ENCODE measurements at places on chromosomes 11 and 22. TPM values are rescaled to one million over a fixed set of nuclear protein-coding genes. Genes with fewer than 3 reads are reported as not detected.

DNA sequence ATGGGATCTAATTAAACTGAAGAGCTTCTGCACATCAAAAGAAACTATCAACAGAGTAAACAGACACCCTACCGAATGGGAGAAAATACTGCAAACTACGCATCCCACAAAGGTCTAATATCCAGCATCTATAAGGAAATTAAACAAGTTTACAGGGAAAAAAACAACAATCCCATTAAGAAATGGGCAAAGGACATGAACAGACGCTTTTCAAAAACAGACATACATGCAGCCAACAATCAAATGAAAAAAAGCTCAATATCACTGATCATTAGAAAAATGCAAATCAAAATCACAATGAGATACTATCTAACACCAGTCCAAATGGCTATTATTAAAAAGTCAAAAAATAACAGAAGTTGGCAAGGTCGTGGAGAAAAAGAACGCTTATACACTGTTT lies 117.5 kb downstream of the FCHSD2 start:
- no peak overlapping the region for H3K27ac ChIP-seq
- no peaks in the 10 kb centered on the region for H3K36me3 ChIP-seq
- no peak for DNase-seq

The GAS2 gene
- total RNA-seq = 1.7 TPM

The BTG4 gene
- total RNA-seq = not detected

DNA sequence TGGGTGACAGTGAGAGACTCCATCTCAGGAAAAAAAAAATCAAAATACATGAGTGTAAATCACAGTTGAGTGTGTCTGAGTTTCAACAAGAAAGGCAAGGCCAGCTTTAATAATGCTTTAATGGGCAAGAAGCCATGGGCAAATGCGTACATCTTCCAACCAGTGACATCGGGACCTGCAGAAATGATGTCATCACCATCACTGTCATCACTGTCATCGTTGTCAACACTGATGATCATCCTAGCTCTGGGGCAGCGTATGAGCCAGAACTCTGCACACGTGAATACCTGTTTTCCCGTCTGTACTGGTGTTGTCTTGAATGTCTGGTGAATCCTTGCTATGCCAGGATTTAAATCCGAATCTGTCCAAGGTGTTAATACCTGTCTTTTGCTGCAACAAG lies 712.5 kb downstream of the BRD1 start:
- peaks cover 5% of the 10 kb centered on the region for H3K4me1 ChIP-seq
- H3K27ac ChIP-seq = no peak overlapping the region

DNA sequence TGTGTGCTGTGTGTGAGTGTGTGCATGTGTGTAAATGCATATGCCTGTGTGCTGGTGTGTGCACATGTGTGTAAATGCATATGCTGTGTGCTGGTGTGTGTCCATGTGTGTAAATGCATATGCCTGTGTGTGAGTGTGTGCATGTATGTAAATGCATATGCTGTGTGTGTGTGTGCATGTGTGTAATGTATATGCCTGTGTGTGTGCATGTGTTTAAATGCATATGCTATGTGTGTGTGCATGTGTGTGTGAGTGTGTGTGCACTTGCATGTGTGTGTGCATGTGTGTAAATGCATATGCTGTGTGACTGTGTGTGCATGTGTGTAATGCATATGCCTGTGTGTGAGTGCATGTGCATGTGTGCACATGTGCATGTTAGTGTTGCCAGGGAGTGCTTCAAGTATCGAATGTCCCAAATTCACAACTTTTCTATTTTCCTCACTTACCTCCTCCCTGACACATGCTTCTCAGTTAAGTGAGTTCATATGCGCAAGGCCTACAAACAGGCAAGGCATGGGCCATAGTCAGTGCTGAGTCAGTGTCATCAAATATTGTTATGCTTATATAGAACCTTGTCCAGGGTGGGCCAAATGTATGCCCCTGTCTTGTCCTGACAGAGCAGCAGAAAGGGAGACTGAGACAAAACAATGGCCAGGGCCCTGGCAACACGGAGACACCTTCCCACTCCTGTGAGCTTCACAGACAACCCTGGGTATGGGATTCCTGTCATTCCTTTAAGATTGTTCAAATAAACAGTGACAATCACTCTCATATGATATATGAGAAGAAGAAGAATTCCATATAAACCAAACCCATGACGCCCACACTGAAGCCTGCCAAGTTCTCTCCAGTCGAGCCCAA lies 38.6 kb downstream of the GGTLC2 start:
- DNase-seq = no peak
- no peak overlapping the region for H3K27ac ChIP-seq
- peaks cover 29% of the 10 kb centered on the region for H3K27me3 ChIP-seq
- H3K36me3 ChIP-seq = no peaks in the 10 kb centered on the region
- H3K4me1 ChIP-seq = no peaks in the 10 kb centered on the region

GRCh38 chr11:94532211-94532610 lies 11.5 kb upstream of the FUT4 start:
- no peaks in the 10 kb centered on the region for H3K27me3 ChIP-seq
- no peak for DNase-seq
- no peaks in the 10 kb centered on the region for H3K4me1 ChIP-seq
- H3K27ac ChIP-seq = no peak overlapping the region
- no peak overlapping the region for H3K4me3 ChIP-seq

DNA sequence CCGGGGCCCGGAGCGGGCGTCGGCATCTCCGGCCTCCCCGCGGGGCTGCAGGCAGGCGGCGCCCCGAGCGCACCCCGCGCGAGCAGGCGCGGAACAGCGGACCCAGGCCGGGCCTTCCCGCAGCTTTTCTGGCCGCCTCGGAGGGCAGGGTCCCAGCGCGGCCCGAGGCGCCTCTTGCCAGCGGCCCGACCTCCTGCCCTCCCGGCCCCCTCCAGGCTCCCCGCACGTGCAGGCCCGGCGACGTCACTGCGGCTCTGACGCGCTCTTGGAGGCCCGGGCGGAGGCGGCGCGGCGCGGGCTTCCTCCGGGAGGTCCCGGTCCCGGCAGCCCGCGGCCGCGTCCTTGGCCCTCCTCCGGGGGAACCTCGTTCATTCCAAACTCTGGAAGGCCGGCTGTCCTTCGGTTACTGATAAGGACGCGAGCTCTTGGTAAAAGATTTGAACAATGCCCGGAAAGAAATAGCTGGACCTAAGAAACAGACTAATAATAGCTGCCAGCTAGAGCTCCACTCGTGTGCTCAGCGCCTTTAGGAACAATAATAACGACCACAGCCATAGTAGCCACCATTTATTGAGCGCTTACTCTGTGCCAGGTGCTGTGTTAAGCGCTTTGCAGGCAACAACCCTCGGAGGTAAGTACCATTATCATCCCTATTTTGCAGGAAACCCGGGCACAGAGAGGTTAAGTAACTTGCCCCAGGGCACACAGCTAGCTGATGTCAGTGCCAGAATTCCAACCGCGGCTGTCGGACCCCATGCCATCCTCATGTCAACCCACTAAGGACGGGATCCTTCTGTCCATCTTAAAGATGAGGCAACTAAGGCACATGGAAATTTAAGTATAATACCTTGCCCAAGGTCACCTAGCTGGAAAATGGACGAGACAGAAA lies 39.1 kb upstream of the CREB3L1 start:
- H3K4me1 ChIP-seq = peaks cover 15% of the 10 kb centered on the region
- peak overlapping the region; percentile 52 for H3K4me3 ChIP-seq

The NCAPD3 gene
- 55.2 TPM for total RNA-seq

- H3K36me3 ChIP-seq = peaks cover 21% of the 10 kb centered on the region
- H3K27me3 ChIP-seq = no peaks in the 10 kb centered on the region
- peaks cover 5% of the 10 kb centered on the region for H3K4me1 ChIP-seq
Observed at GRCh38 chr11:118622376-118623268, 15.2 kb downstream of the PHLDB1 start.

- H3K36me3 ChIP-seq = peaks cover 2% of the 10 kb centered on the region
- no peak overlapping the region for H3K4me3 ChIP-seq
- H3K27ac ChIP-seq = no peak overlapping the region
- no peaks in the 10 kb centered on the region for H3K4me1 ChIP-seq
- DNase-seq = no peak
Observed at GRCh38 chr11:119266517-119267255, 50.2 kb downstream of the MCAM start.

DNA sequence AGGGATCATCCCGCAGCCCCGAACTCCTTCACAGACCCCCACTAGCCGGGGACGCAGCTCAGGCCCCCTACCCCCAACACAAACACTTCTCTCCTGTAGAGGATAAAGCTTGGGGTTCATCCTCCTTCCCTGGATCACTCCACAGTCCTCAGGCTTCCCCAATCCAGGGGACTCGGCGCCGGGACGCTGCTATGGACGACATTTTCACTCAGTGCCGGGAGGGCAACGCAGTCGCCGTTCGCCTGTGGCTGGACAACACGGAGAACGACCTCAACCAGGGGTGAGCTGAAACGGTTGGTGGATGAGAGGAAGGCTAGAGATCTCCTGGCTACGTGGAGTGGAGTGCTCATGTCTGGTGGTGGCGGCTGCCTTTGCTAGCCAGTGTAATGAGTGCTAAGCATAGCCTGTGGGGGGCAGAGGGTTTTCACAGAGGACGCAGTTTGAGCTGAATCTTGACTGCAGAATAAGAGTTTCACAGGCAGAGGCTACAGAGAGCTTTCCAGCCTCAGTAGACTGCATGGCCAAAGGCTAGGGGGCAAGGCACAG lies 580 bp downstream of the ILK start:
- H3K27ac ChIP-seq = peak overlapping the region; percentile 63
- DNase-seq = no peak

The ATG13 gene
- 77.4 TPM for total RNA-seq

The LINC01488 gene
- total RNA-seq = not detected

DNA sequence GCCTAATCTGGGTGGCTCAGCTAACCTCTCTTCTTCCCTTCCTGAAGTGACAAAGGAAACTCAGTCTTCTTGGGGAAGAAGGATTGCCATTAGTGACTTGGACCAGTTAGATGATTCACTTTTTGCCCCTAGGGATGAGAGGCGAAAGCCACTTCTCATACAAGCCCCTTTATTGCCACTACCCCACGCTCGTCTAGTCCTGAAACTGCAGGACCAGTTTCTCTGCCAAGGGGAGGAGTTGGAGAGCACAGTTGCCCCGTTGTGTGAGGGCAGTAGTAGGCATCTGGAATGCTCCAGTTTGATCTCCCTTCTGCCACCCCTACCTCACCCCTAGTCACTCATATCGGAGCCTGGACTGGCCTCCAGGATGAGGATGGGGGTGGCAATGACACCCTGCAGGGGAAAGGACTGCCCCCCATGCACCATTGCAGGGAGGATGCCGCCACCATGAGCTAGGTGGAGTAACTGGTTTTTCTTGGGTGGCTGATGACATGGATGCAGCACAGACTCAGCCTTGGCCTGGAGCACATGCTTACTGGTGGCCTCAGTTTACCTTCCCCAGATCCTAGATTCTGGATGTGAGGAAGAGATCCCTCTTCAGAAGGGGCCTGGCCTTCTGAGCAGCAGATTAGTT lies 14.2 kb upstream of the UVRAG start:
- no peak for DNase-seq
- no peak overlapping the region for H3K4me3 ChIP-seq
- no peak overlapping the region for H3K27ac ChIP-seq
- H3K4me1 ChIP-seq = no peaks in the 10 kb centered on the region
- H3K36me3 ChIP-seq = no peaks in the 10 kb centered on the region

DNA sequence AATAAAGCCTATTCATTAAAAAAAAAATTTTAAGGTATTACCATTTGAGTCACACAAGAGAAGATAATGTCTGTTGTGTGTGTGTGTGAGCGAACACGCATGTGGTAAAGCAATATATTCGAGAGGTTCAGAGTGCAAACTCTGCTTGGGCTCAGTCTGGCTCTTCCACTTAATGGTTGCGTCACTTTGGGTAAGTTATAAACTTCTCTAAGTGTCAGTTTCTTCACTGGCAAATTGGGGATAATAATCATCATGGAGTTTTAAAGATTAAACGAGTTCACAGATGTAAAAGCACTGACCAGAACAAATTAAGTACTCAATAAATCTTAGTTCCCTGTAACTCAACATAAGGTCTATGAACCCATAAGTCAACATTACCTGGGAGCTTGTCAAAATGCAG lies 37.0 kb downstream of the SIK3 start:
- H3K36me3 ChIP-seq = no peaks in the 10 kb centered on the region
- no peaks in the 10 kb centered on the region for H3K4me1 ChIP-seq
- no peak overlapping the region for H3K4me3 ChIP-seq
- DNase-seq = no peak
- no peak overlapping the region for H3K27ac ChIP-seq

DNA sequence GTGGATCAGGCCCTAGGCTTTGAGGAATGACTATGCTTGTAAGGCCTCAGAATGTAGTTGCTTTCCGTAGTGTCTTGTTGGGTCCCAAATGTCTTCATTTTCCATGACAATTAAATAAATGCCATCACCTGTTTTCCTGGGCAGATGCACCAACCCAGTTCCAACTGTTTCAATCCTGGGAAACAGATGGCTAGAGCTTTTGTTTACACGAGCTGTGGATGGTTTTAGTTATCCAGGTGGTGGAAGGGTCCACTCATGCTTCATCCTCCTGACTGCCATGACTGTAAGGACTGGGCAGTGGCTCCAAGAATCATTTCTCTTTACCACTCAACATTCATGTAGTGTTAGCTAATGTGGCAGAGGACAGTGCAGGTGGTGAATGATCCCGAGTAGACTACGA lies 8.6 kb downstream of the RCN1 start:
- peaks cover 68% of the 10 kb centered on the region for H3K36me3 ChIP-seq
- no peak overlapping the region for H3K4me3 ChIP-seq
- no peaks in the 10 kb centered on the region for H3K27me3 ChIP-seq

- no peak overlapping the region for H3K4me3 ChIP-seq
- DNase-seq = no peak
- H3K36me3 ChIP-seq = no peaks in the 10 kb centered on the region
- H3K4me1 ChIP-seq = peaks cover 20% of the 10 kb centered on the region
Observed at GRCh38 chr11:122692444-122692843, 36.9 kb downstream of the UBASH3B start.

DNA sequence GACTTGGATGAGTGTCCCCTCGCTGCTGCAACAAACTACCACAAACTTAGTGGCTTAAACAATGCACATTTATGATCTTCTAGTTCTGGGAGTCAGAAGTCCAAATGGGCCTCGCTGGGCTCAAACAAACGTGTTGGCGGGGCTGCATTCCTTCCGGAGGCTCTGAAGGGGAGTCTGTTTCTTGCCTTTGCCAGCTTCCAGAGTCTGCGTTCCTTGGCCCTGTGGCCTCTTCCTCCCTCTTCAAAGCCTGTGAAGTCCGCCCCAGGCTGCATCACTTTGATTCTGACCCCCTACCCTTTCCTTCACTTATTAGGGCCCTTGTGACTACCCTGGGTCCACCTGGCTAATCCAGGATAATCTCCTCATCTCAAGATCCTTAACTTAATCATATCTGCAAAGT lies 80.3 kb upstream of the NECTIN1 start:
- no peak overlapping the region for H3K4me3 ChIP-seq
- no peaks in the 10 kb centered on the region for H3K4me1 ChIP-seq
- no peaks in the 10 kb centered on the region for H3K27me3 ChIP-seq
- no peak overlapping the region for H3K27ac ChIP-seq

- no peaks in the 10 kb centered on the region for H3K36me3 ChIP-seq
- H3K27me3 ChIP-seq = peaks cover 5% of the 10 kb centered on the region
- no peak overlapping the region for H3K4me3 ChIP-seq
- H3K4me1 ChIP-seq = no peaks in the 10 kb centered on the region
- no peak for DNase-seq
Observed at GRCh38 chr22:38208551-38208968, 6.8 kb downstream of the MAFF start.

The GGTLC2 gene
- total RNA-seq = not detected

GRCh38 chr11:68302256-68302655 lies 10.1 kb upstream of the LRP5 start:
- H3K4me3 ChIP-seq = no peak overlapping the region
- no peaks in the 10 kb centered on the region for H3K36me3 ChIP-seq
- H3K4me1 ChIP-seq = no peaks in the 10 kb centered on the region
- no peak for DNase-seq

GRCh38 chr11:80562523-80563125 lies 1121.8 kb upstream of the TENM4 start:
- DNase-seq = no peak
- no peak overlapping the region for H3K27ac ChIP-seq
- H3K4me1 ChIP-seq = no peaks in the 10 kb centered on the region
- no peak overlapping the region for H3K4me3 ChIP-seq
- H3K36me3 ChIP-seq = no peaks in the 10 kb centered on the region
- no peaks in the 10 kb centered on the region for H3K27me3 ChIP-seq

Measured in H1 (cell line).